ENCODE measurements at places on chromosomes 12 and 14.

GRCh38 chr12:26227361-26227745, 32.0 kb downstream of the SSPN start:
- DNase-seq, result no peak

- DNase-seq, result no peak
Measured at GRCh38 chr12:93223440-93224426, 154.0 kb upstream of the NUDT4 start.

GRCh38 chr14:97410667-97411620, 613.8 kb downstream of the VRK1 start:
- DNase-seq, result peak; percentile 21

- no peak for DNase-seq
Measured at GRCh38 chr12:19544353-19544752, 105.1 kb downstream of the AEBP2 start.

DNA sequence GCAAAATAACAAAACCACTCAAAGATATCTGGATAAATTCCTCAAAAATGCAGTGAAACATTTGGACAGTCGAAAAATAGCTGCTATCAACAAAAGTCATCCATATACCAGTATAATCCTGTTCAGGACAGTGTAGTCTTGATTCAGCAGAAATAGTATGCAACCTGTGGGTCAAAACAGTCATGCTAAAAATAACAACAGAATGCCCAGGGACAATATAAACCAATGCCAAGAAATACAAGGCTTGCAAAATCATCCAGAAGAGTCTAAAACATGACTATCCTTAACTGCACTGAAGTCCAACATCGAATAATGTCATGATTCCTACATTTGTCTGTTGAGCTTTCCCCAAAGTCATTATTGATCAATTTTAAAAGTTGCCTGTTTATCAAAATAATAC, 425.9 kb downstream of the FSCB start:
- no peak for DNase-seq

DNA sequence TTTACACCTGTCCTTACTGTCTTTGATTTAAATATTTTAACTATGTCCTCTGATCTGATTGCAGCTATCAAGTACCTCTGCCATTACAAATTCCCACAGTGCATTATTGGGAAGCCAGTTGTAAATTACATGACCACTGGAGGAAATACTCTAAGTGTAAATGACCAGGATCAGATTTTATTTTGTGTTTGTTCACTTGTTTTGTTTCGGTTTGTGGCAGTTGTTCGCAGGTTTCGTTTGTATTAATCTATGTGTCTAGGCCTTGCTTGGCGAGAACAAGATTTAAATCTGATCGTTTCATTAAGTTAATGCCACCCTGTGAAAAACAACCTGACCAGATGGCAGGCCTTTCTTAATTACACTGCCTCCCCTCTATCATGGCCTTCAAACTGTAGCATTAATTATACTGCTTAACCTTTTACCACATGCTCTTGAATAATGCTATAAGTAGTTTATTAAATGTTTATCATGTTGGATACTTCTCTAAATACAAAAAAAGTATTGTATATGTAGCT, 990.1 kb downstream of the TMTC2 start:
- no peak for DNase-seq

DNA sequence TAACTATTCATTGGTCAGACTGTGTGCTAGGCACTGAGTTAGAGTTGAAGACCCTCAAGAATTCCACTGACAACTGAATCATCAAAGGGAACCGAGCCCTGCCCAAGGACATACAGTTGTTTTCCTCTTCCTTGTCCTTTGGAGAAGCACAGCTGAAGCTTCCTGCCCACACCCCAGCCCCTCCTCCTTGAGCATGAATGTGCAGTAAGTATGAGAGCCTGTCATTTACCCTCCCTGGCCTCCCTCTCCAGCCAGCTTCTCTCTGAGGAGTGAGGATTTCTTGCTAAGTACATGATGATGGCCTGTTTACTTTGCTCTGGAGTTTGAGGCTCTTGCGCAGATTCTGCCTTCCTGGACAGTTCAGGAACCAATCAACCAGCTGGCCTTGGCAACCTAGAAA, 235.2 kb downstream of the CACNA1C start:
- peak; percentile 57 for DNase-seq

GRCh38 chr12:112020947-112021457, 7.8 kb downstream of the ERP29 start:
- DNase-seq, result no peak

DNA sequence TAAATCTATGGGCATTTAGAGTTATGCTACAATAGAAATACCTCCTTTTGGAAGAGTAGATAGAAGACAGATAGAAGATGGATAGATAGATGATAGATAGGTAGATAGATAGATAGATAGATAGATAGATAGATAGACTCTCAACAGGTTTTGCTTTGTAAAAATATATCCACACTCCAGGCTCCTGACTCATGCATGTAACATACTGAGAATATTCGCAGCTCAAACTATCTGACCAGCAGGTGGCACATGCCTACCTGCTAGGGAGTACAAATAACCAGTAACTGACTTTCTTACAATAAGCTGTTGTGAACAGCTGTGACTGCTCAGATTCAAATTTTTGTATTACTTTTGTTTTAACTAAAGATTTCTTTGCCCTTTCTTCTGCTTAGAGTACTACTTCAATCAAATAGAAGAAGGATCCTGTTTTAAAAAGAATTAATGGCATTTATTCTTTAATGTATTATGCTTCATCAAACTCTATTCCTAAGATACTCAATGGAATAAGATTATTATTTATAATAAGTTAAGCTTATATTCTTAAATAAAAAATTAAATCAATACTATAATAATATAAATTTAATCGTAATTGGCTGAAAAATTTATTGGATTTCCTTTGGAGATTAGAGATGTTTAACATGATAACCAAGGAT, 15.8 kb upstream of the CPNE8 start:
- peak; percentile 79 for DNase-seq

GRCh38 chr14:33866425-33867088, 84.3 kb downstream of the EGLN3 start:
- DNase-seq, result no peak

DNA sequence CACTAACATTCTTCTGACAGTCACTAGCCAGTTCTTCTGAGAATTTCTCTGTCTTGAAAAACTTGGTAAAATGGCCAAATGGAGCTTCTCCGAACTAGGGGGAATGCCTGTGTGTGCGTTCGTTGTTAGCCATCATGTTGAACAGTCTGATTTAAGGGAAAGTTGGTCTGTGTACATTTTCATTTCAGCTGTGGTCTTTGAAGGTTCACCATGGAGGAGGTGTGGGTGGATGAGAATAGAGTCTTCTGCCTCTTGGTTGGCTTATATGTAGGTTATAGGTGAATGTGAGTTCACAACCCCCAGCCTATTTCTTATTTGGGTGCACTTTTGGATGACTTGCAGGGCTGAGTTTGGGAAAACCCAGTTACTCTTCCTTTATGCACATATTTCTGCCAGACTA, 12.9 kb downstream of the ETV6 start:
- DNase-seq, result no peak

DNA sequence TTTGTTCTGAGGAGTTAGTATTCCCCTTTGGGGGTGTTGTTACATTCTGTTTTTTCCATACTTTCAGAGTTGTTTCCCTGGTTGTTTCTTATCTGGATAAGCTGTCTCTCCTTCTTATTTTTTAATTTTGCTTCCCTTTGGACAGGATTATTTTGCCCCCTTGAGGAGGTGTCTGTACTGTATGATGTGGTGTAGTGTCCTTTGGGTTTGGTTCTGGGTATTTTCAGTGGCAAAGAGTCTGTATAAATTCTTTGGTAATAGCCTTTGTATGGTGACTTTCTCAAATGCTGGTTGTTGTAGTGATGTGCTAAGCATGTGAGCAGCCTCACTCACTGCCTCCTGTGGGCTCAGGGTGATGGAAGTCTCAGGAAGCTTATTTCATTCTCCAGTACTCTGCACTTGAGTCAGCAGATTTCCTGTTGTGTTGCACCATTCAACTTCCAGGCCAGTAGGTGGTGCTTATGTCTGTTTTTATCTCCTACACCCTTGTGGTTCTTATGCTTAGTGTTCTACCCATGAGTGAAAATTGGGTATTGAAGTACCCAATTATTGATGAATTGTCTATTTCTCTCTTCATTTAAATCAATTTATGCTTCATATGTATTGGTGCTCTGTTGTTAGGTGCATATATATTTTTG, 103.3 kb upstream of the PMCH start:
- peak; percentile 34 for DNase-seq

DNA sequence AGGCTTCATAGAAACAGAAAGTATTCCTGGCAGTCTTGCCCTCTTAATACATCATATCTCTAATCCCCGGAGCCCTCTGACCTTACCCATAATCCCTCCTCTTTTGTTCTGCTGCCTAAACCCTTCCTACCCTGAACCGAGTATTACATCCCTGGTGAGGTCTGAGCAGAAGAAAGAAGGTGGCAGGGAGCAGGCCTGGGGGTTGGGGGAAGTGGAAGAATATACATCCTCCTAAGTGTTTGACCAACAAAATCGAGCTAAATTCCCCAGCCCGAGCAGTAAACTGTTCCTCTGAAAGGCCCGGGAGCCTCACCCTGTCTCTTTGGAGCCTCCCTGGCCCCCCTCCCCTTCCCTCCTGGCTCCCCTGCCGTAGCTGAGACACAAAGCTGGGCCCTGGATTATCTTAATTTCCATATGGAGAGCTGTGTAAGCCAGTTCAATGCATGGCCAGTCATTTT, 192.6 kb upstream of the LHX5 start:
- no peak for DNase-seq

DNA sequence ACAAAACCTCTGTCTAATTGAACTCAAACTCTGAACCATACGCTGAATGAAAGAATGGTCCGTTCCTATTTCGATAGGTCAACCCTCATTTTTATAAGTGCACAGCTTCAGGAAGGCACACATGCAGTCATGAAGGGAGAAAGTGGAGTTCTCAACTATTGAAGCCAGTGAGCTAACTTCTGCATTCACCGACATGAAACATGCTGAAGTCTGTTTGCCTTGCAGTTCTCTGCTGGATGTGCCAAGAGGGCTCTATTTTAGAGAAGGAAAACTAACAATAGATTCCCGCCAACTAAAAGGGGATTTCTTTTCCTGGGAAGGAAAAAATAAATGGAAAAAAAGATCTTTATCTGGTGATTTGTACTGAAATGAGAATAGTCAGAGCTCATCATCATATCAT, 191.0 kb upstream of the PLEKHG7 start:
- DNase-seq, result no peak

GRCh38 chr12:70507442-70507841, 129.8 kb downstream of the PTPRB start:
- no peak for DNase-seq

- DNase-seq, result no peak
Measured at GRCh38 chr14:72553656-72554055, 340.2 kb downstream of the DPF3 start.

DNA sequence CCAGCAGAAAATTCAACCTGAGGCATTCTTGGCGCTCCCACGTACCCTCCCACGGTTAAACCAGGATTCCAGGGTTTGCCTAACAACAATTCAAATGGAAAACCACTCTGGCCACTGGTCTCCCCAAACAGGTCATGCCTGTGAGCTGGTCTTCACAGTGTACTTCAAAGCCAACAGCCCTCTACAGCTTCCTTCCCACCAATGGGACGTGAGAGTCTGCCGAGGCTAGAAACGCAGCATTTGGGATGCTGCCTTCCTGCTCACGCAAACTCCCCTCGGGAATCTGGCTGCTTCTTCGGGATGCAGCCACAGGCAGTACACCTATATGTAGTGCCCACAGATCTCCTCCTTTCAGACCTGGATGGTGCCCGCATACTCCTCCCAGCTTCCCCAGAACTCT, 149.1 kb downstream of the KLHL28 start:
- DNase-seq, result no peak

DNA sequence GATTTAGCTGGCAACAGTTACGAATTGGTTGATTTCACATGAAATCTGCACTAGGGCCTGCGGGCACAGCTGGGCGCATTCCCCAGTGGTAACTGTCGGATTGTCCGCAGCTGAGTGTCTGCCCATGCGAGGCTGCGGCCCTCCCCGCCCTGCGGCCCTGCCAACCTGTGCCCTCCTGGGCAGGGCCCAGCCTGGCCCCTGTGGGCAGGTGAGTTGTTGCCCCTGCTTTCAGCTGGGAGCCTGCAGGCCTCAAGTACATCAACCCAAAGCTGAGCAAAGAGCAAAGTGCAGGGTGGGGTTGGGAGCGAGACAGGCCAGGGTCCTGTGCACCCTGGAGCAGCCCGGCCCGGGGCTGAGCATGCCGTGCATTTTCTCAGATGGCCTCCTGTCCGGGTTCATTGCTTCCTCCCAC, 89.1 kb downstream of the ADGRD1 start:
- no peak for DNase-seq

DNA sequence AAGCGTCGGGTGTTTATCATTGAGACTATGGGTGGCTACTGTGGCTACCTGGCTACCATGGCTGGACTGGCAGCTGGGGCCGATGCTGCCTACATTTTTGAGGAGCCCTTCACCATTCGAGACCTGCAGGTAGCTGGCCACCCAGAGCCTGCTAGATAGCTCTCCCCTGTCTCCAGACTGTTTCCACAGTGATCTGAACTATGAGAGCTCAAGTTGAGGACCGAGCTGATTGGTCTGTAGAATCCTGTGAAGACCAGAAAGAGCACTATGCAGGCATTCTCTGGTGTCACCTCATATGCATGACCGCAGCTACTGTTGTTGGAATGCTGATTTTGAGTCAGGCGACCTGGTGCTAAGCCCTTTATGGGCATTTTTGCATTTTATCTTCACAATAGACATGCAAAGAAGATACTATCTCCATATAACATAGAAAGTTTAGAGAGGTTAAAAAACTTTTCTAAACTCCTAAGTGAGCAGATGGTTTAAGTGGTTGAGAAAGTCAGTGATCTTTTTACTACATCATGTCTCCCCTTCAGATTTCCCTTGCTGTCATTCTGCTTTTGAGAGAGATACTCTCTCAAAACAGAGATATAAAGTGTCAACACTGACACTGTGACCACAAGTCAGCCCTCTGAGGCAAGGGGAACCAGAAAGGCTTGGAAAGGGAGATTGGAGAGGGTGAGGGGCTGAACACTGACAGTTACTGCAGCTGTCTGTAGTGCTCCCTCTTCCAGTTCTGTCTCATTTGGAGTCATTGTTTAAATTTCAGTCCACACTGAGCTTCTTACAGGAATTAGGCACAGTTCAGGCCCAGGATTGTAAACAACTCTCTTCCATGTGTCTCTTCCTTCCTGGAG, 14.3 kb downstream of the ASB8 start:
- no peak for DNase-seq

DNA sequence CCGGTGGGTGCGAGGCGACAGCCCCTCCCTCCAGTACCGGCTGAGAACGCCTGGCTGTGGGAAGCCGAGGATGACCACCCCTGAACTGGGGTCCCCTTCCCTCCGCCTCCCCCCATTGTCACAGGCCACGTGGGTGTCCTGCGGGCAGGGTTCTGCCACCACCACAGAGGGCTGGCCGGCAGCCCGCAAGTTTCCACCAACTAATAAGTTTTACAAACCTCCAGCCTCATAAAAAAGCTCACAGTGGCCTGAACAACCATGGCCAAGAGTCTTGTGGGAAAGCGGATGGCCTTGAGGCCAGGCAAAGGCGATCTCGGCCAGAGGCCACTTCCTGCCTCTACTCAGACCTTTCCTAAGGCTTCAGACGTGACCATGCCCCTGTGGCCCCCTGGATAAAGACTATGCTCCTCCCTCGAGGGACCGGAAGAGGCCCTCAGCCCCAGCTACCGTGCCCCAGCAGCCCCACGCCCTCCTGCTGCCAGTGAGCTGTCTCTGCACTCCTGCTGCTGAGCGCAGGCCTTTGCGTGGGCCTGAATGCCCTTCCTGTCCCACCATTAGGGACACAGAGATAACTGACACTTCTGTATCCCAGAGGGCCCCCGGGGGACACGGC, 46.1 kb upstream of the DLK1 start:
- no peak for DNase-seq

- DNase-seq, result no peak
Measured at GRCh38 chr12:104493496-104493895, 36.7 kb downstream of the CHST11 start.

- DNase-seq, result no peak
Measured at GRCh38 chr12:91818227-91819131, 327.2 kb downstream of the BTG1 start.

Data from hematopoietic multipotent progenitor cell (in vitro differentiated cells).